ENCODE measurements at places on chromosomes 4 and X.

DNA sequence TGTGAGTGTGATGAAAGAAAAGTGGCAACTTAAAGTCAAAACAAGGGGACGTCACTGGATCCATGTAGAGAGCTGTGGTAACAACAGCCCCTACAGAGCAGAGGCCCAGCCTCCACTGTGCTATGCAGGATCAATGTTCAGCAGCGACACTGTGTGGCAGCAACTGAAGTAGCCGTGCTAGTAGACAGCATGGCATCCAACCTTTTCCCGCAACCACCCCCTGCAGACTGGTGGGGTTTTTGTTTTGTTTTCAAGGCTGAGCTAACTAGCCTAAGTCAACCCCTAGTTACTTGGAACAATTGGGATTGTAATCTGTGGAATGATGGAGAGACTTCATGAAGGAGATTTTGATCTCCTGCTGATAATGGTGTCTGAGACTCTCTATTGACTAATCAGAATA is 44.4 kb upstream of the PPARGC1A start:
- DNase-seq, result no peak
- no peaks in the 10 kb centered on the region for H3K36me3 ChIP-seq
- H3K4me3 ChIP-seq, result no peak overlapping the region
- no peak overlapping the region for H3K27ac ChIP-seq
- H3K27me3 ChIP-seq, result no peaks in the 10 kb centered on the region
- peaks cover 8% of the 10 kb centered on the region for H3K4me1 ChIP-seq

- no peaks in the 10 kb centered on the region for H3K27me3 ChIP-seq
- H3K4me3 ChIP-seq, result no peak overlapping the region
- H3K4me1 ChIP-seq, result peaks cover 18% of the 10 kb centered on the region
Measured at GRCh38 chrX:31550158-31550557, 478.3 kb upstream of the FTHL17 start.

DNA sequence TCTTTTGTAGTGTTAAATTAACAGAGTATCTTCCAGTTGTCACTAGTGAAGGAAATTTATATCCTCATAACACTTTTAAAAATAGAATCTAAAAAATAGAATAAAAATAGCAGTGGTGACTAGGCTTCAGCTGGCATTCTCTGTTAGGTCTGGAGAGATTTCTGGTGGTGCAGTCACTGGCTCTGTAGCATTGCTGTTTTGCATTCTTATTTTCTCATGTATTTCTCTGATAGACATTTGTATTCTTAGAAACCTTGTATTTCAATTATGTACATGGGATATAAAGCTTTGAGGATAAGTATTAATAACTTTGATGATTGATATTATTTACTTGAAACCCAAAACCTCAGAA is 87.6 kb downstream of the TMEM131L start:
- H3K4me3 ChIP-seq, result no peak overlapping the region
- no peaks in the 10 kb centered on the region for H3K36me3 ChIP-seq
- peaks cover 6% of the 10 kb centered on the region for H3K4me1 ChIP-seq
- no peak overlapping the region for H3K27ac ChIP-seq

GRCh38 chrX:55450259-55450658 is 1.7 kb upstream of the MAGEH1 start:
- H3K4me3 ChIP-seq, result no peak overlapping the region
- peaks cover 4% of the 10 kb centered on the region for H3K4me1 ChIP-seq
- H3K36me3 ChIP-seq, result no peaks in the 10 kb centered on the region
- H3K27me3 ChIP-seq, result no peaks in the 10 kb centered on the region
- no peak overlapping the region for H3K27ac ChIP-seq
- DNase-seq, result no peak

DNA sequence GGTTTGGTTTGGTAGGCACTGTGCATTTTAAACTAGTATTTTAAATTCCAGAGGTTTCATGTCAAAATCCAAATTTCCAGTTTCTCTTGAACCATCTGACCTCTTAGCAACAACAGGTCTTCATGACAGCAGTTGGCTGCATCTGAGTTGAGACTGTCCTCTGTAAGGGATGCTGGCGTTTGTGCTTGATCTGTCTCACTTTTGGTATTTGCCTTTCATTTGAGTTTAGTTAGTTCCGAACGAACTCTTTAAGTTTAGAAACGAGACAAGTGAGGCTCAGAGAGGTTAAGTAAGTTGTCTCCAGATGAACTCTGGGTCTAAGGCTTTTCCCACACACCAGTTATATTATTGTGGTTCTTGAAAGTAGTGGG is 29.1 kb downstream of the SPARCL1 start:
- H3K4me3 ChIP-seq, result no peak overlapping the region
- H3K4me1 ChIP-seq, result peaks cover 9% of the 10 kb centered on the region
- DNase-seq, result no peak
- no peaks in the 10 kb centered on the region for H3K36me3 ChIP-seq

GRCh38 chr4:80107374-80107773 is 34.3 kb upstream of the ANTXR2 start:
- DNase-seq, result no peak
- no peaks in the 10 kb centered on the region for H3K36me3 ChIP-seq
- no peaks in the 10 kb centered on the region for H3K27me3 ChIP-seq

DNA sequence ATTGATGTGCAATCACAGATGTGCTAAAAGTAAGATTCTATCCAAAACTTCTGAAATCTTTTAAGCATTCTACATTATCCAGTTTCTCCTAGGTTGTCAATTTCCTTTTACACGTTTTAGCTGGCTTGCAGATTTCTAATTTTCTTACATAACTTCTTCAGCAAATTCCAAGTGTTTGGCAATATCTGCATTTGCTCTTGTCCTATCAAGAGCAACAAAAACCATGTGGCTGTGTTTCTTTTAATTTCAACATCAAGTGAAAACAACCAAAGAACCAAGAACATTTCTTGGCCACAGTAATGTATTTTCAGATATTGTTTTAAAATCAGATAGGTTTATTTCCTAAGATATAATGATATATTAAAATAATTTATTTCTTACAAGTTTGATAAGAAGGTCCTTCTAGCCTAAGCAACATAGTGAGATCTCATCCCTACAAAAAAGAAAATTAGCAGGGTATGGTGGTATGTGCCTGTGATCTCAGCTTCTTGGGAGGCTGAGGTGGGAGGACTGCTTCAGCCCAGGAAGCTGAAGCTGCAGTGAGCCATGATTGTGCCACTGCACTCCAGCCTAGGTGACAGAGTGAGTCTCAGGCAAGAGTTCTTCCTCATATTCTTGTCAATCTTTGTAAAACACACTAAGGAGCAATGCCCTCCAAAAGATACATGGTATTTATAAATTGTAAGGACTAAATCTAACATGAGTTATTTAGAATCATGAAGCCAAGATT is 131.4 kb upstream of the NAP1L5 start:
- H3K27ac ChIP-seq, result no peak overlapping the region
- peaks cover 3% of the 10 kb centered on the region for H3K4me1 ChIP-seq
- no peaks in the 10 kb centered on the region for H3K27me3 ChIP-seq
- H3K4me3 ChIP-seq, result no peak overlapping the region

DNA sequence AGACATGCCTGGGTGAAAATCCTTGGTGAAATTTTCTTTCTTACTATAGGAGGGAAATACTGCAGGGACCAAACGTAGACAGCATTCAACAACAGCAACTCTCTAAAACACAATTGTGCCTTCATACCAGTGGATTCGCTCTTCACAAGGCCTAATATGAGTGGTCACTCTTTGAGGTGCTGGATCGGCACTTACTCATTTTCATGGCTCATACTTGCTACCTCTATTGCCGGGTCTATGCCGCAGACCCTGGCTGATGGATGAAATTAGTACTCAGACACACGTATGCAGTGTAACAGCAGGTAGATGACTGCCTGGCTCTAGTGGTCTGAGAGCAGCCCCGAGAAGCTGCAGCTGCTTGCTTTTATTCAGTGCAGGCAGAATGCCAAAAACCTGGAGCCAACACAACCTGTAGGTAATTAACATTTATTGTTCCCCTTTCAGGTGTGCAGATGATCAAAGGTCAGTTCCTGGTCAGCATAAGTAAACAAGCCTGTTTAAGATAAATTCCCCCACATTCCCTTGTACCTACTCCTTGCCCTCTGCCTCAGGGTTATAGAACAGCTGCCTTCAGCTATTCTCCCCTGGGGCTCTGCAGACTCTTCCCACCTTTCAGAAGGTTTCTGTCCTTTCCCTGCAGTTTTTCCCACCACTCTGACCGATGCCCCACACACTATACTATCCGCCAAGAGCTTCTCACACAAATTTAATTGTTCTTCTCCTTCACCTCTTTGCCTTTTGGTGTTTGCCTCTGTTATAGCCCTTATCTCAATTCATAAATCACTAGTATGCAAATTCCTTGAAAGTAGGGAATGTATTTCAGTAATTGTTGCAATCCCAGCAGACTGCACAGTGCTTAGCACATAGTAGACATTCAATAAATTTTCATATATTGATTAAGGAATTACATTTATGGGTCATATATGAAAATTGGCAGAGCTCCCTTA is 210.0 kb downstream of the SPANXN3 start:
- H3K36me3 ChIP-seq, result no peaks in the 10 kb centered on the region
- H3K27ac ChIP-seq, result no peak overlapping the region
- no peaks in the 10 kb centered on the region for H3K4me1 ChIP-seq
- no peak overlapping the region for H3K4me3 ChIP-seq

- H3K27me3 ChIP-seq, result no peaks in the 10 kb centered on the region
- no peak overlapping the region for H3K4me3 ChIP-seq
- H3K4me1 ChIP-seq, result no peaks in the 10 kb centered on the region
- H3K36me3 ChIP-seq, result no peaks in the 10 kb centered on the region
- no peak overlapping the region for H3K27ac ChIP-seq
Measured at GRCh38 chrX:4670606-4671005, 957.2 kb upstream of the PRKX start.

DNA sequence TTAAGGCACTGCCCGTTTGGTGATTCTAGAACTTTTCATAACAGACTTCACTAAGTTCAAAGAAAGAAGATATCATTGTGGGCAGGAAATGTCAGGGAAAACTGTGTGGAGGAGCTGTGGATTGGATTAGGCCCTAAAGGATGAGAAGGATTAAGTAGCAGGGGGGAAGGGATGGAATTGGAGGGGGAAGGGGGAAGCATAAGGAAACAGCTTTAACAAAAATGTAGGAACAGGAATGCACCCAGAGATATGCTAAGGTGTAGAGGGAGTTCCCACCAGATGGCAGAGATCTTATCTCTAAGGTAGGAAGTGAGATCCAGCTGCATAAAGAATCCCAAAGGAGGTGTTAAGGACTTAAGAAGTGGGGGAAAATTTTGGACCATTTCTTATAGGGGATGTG is 114.5 kb downstream of the LARP7 start:
- H3K27ac ChIP-seq, result no peak overlapping the region
- no peaks in the 10 kb centered on the region for H3K27me3 ChIP-seq
- H3K4me1 ChIP-seq, result no peaks in the 10 kb centered on the region
- DNase-seq, result no peak
- H3K4me3 ChIP-seq, result no peak overlapping the region

All from osteoblast (primary cell).